Effector CD4-positive, alpha-beta T cell (primary cell): ENCODE measurements at places on chromosomes 1 and 21.
A peak's percentile ranks its signal among the peaks of the same experiment; 100 is the strongest.

DNA sequence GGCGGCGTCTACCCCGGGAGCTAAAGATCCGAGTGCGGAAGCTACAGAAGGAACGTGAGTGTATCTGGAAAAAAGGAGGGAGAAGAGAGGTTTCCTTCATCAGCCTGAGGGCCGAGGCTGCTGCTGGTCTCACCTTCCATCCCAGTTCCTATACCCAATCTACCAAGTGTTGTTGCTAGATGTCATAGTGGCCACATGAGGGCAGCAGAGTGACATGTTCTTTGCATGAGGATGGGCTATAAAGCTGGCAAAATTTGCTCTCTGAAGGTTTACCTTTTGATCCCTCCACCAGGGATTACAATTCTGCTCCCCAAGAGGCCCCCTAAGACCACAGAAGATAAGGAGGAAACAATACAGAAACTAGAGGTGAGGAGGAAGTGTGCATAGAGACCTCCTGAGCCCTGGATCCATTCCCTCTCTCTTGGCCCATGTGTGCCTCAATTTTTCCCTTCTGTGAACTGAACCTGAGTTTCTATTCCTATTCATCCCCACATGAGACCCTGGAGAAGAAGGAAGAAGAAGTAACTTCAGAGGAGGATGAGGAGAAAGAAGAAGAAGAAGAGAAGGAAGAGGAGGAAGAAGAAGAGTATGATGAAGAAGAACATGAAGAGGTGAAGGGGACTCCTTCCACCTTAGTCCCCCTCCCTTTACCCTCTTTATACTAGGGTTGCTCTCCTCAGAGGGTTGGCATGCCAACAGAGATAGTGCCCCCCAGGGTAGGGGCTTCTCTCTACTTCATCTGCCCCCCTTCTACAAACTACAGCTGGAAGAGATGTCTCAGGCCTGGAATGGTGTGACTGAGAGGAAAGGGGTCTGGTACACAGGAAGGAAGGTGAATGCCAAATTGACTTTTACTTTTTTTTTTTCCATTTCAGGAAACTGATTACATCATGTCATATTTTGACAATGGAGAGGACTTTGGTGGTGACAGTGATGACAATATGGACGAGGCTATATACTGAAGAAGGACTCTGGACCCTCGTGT, 13.3 kb downstream of the POLR3GL start:
- DNase-seq = peak; percentile 72

GRCh38 chr1:89881415-89882058, 60.7 kb downstream of the LRRC8D start:
- no peak for DNase-seq

DNA sequence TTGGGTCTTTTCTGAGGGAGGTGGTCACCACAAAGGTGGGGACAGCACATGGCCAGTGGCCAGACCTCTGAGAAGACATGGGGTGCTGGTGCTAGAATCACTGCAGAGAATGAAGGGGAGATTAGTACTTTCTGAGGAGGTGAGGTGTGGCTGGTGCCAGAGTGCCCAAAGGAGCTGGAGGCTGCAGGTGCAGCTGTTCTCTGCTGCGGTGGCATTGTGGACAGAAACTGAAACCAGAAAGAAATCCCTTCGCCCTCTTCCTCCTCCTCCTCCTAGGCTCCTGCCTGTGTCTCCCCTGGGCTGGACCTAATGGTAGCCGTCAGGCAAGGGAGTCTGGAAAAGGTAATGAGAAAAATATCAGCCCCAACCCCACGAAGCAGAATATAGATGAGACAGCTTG, 261.7 kb downstream of the TM2D1 start:
- no peak for DNase-seq

- no peak for DNase-seq
These were observed 3.6 kb upstream of the PRDM16 start for GRCh38 chr1:3065396-3065795.

- no peak for DNase-seq
These were observed 84.0 kb upstream of the USP25 start for GRCh38 chr21:15645830-15646229.

DNA sequence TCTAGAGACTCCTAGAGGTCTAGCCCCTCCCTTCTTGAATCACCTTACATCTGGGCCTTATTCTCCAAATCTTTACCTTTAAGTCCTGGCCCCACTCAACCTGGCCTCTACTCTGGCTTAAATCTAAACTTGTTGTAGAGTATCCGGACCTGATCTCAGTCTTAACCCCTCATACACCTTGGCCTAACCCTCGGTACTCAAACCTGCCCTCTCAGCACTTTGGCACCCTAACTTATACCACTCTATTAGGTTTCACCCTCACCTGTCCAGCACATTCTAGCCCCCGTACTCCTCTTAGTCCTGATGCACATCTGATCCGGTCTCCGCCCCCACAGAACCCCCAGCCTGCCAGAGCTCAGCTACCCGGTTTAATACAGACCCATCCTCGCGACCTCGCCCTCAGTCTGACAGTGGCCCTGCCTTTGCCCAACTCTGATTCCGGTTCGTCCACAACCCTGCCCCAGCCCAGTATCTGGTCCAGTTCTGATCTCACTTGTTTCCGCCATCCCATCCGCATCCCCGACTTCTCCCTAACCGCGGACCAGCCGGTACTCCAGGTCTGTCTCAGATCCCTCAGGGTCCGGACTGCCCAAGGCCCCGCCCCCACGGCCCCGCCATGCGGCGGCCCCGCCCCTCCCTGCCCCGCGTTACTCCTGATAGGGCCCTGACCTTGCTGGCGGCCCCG, 1.5 kb downstream of the TRIM62 start:
- DNase-seq = no peak

DNA sequence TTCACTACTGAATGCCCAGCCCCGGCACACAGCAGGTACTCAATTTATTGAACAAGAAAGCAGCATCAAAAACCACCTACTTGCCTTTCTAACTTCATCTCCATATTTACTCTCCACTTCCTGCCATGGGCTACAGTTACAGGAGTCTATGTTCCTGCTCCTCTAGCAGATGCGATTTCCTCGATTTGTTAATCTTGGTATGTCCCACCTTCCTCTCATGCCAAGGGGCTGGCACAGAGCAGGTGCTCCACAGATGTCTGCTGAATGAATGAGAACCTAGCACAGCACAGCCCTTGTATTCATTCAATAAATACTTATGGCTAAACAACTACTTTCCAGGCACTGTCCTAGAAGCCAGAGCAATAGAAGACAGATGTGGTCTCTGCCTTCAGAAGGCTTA, 12.2 kb downstream of the PAFAH2 start:
- DNase-seq = no peak

GRCh38 chr1:116337398-116337797, 35.6 kb upstream of the ATP1A1 start:
- no peak for DNase-seq

DNA sequence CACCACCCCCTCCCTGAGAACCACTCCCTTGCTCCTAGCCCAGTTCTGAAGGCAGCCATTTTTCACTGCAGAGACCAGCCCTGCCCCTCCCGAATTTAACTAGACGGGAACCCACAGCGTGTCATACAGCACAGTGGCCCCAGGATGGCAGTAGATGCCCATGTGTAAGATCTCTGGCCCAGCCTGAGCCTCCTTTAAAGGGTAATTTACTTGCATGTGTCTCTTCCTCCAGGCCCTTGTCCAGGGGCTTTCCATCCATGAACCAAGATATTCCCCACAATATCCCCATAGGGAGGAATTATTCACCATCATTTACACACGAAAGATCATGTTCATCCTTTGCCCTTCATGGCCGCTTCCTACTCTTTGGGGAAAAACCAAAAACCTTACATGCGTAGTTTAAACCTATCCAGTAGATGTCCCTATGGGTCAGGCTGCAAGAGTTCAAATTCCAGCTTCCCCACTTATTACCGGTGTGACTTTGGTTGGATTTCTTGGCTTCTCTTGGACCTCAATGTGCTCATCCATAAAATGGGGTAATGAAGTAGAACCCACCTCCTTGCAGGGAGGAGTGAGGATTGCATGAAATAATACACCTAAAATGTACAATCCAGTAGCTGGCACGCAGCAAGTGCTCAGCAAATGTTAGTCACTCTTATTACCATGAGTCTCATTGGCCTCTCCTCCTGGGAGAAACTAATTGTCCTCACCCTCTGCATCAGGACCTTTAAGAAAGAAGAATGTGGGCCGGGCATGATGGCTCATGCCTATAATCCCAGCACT, 4.0 kb upstream of the LACTBL1 start:
- DNase-seq = peak; percentile 13

GRCh38 chr1:50481142-50481736, 58.0 kb upstream of the DMRTA2 start:
- no peak for DNase-seq
